Ureter (tissue), 1 donor: ENCODE measurements at places on chromosomes 5 and 9.

GRCh38 chr5:117302473-117302872, 727.9 kb upstream of the SEMA6A start:
- no peak for DNase-seq

- no peak for DNase-seq
Observed at GRCh38 chr5:91052977-91053740, 330.0 kb downstream of the ARRDC3 start.

- DNase-seq = no peak
Observed at GRCh38 chr9:84002344-84002743, 21.7 kb downstream of the RMI1 start.

DNA sequence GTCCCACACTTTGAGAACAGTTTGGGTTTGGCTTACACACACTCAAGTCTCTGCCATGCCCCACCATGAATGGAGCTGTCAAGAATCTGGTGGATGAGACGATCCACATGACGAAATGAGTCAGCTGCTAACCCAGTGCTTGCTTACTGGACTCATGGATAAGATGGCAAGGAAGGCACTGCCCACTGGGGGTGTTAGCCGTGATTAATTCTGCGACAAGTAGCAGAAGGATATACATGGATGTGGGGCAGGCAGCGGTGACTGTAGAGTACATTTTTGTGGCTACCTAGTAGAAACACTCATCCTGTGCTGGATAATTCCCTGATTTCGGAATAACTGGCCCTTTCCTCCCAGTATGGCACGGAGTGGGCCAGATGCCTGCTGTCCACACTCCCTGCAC, 77.5 kb downstream of the SPATA31C2 start:
- DNase-seq = no peak

DNA sequence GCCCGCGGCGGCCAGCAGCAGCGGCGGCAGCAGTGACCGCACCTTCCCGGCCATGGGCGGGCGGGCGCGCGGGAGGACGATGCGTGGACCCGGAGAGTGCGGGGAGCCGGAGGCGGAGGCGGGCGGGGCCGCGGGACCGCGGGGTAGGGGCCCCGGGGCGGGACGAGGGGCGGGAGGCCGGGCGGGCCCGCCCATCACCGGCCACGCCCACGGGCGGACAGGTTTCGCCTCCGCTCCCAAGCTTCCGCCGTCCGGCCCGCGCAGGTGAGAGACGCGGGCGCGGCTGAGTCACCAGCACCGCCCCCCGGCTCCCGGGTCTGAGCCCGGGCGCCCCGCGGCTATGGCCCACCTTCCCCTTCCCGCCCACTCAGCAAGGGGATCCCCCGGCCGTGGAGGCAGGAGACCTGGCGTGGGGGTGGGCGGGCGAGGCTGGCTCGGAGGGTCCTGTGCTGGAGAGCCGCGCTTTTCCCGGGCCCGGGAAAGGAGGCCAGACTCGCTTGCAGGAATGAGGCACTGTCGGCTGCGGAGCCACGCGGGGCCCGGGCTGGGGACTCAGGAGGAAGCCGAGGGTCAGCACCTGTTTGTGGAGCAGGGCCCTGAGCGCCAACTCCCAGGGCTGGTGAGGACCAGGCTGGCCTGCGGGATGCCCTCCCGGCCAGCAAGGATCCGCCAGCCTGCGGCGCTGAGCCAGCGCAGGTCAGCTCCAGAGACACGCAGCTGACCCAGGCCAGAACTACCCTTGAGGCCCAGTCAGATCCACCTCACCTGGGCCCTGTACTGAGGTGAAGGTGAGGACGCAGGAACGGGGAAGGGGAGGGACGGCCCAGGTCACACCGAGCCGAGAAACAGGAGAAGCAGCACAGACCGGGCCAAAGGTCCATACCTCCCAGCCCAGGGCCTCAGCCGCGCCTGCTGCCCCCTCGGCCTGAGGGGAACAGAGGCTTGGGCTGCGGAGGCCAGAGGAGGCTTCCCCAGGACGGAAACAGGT, at the start of gene ENTPD2:
ENTPD2 (minus strand) TSS at position 118 of the 988 bp plus-strand sequence; CDS start at position 54, 64 bp downstream.
- no peak for DNase-seq

GRCh38 chr5:119354537-119355243, 1.1 kb upstream of the TNFAIP8 start:
- DNase-seq = no peak

- DNase-seq = no peak
Observed at GRCh38 chr5:131067636-131068035, 97.4 kb downstream of the HINT1 start.

- no peak for DNase-seq
Observed at GRCh38 chr5:149475777-149476176, 75.5 kb downstream of the CSNK1A1 start.

DNA sequence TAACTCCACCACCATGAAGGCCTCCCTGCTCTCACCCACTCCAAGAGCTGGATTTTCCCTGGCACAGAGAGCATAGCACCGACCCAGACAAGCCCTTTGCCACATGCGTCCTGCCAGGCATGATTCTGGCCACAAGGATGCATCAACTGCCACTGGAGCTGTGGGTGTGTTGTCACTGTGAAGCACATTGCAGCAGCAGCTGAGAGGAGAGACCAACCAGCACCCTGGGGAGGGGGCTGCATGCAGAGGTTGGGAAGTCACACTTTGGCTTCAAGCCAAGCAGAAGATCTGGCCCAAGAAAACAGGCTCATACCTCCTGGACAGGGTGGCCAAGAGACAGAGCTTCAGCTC, 22.6 kb upstream of the PTGES start:
- DNase-seq = no peak

DNA sequence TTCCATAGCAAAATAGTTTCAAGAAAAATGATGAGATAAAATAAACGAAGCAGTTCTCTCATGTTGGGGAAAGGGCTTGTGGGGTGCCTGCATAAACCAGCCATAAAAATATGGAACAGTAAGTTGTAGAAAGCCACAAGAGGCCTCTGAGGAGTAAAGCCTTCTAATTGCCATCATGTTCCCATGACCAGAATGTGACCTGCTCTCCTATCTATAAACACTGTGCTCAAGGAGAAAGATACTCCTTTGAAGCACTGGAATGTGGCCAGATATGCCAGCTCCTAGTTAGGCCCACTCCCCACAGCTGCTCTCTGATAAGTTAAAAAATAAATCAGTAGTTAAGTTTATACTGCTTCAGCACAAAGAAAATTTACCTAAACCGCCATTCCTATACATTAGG, 65.8 kb downstream of the SETX start:
- no peak for DNase-seq

GRCh38 chr5:94784536-94785505, 166.4 kb downstream of the SLF1 start:
- no peak for DNase-seq

GRCh38 chr9:85729882-85730281, 11.9 kb downstream of the AGTPBP1 start:
- DNase-seq = no peak

DNA sequence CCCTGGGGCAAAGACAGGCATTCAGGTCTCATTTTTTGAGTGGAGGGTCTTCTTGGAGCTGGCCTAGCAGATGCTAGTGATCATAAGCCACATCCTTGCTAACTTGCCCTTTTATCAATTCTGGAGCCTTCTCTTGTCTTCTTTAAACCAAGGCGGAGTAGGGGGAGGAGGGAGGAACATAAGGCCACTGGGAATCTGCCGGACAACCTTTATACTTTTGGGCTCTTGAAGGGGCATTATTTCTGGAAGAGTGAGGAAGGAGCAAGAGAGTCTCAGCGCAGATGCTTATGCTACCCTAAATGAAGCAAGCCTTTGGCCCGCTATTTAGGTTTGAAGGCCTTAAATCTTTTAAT, 2.0 kb downstream of the TMEFF1 start:
- DNase-seq = no peak

DNA sequence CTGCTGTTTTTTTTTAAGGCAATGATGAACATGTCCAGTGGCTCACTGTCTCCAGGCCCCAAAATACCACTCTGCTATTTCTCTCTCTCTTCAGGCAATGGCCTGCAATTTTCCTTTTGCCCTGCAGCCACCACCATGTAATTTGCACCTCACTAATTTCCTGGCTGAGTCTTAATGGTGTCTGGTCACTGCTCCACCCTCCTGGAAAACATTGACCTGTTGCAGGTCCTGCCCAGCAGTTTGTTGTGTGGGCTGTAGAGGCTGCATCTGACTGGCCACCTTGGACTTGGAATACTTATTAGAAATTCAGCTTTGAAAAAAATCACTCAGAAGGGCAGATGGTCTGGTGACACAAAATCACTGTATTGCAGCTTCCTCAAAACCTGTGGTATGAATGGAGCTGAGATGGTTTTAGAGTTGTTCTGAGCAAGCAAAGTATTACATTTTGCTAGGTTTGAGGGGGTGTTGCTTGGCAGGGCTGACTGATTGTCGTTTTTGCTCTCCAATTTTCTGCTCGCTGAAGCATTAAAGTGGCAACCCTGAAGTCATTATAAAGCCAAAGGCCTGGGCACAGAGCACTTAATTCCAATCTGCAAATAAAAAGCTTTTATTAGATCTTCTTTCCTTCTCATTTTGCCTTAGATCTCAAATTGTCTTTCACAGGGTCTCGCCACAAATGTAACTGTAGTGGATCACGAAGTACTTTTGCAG, 134.8 kb downstream of the TMEM174 start:
- no peak for DNase-seq

GRCh38 chr9:133457233-133457632, 2.5 kb upstream of the CACFD1 start:
- DNase-seq = no peak

- no peak for DNase-seq
Observed at GRCh38 chr5:81427566-81427965, 33.6 kb upstream of the ACOT12 start.

DNA sequence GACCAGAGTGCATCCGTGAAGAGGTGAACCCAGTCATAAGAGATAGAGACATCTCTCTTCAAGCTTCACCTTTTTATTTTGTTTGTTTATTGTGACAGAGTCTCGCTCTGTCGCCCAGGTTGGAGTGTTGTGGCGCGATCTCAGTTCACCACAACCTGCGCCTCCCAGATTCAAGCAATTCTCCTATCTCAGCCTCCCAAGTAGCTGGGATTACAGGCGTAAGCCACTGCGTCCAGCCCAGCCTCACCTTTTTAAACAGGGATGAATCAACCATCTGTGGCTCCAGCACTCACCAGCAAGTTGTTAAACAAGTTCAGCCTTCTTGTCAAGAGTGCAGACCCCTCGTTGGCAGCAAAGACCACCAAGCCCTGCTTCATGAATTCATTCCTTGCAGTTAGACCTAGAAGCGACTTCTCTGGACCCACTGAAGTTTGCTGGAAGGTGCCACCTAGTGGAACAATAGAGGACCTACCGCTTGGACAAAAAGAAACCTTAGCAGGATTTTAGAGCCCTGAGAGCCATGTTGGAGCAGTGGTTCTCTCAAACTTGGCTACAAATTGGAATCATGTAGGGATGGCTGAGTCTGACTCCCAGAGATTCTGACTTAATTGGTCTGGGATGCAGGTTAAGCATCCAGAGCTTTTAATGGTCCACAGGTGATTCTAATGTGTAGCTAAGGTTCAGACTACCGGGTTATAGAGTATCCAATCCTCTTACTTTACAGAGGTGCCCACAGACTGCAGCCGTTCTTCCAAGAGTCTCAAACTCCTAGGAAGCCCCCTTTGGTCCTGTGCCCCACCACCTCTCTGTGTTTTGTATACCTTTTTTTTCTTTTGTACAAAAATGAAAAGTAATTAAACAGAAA, 10.5 kb upstream of the GALNT10 start:
- peak; percentile 56 for DNase-seq
